ENCODE measurements at places on chromosomes 5 and 9.
A peak's percentile ranks its signal among the peaks of the same experiment; 100 is the strongest.

- no peak for DNase-seq
Measured at GRCh38 chr5:128403333-128403732, 134.7 kb downstream of the FBN2 start.

GRCh38 chr5:88882276-88883038 lies 527 bp downstream of the MEF2C start:
- peak; percentile 37 for DNase-seq

- DNase-seq: no peak
Measured at GRCh38 chr9:6006749-6007057, 8.7 kb downstream of the RANBP6 start.

GRCh38 chr5:148998174-148998797 lies 64.6 kb downstream of the SH3TC2 start:
- peak; percentile 39 for DNase-seq

DNA sequence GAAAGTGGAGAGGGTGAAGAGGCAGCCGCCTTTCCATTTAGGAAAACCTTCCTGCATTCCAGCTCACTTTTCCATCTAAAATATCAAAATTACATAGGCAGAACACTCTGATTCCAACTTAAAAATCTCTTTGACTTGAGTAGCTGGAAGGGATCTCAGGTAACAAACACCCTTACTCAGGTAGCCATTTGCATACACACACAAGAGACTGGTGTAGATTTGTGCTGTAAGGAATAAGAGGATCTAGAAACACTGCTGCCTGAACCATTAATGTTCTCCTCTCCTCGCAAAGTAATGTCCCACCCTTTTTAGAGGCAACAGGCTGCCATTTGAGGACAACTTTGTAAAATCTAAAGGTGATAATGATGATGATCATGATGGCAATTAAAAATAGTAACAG lies 53.5 kb downstream of the BNC2 start:
- no peak for DNase-seq

DNA sequence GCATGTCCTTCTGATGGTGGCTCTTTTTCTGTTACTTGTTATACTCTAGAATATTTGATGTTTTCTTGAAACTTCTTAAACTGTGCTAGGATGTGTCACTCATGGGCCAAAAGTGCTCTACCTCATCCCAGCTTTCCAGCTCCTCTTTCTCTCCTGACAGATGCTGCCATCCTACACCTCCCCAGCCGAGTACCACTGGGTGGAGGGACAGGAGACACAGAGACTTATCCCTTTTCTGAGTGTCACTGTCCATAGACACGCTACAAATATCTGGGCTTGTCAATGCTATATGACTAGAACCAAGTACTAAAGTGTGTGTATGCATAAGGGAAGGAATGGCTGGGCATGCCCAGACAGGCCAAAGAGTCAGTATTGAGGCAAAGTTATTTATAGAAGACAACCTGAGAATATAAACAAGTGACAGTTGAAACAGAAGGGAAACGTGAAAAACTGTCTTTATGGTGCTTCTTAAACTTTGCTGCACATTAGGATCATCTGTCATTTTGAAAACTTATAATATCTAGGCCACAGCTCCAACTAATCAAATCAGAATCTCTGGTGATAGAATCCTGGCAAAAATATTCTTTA lies 188.0 kb downstream of the CARTPT start:
- DNase-seq: no peak

DNA sequence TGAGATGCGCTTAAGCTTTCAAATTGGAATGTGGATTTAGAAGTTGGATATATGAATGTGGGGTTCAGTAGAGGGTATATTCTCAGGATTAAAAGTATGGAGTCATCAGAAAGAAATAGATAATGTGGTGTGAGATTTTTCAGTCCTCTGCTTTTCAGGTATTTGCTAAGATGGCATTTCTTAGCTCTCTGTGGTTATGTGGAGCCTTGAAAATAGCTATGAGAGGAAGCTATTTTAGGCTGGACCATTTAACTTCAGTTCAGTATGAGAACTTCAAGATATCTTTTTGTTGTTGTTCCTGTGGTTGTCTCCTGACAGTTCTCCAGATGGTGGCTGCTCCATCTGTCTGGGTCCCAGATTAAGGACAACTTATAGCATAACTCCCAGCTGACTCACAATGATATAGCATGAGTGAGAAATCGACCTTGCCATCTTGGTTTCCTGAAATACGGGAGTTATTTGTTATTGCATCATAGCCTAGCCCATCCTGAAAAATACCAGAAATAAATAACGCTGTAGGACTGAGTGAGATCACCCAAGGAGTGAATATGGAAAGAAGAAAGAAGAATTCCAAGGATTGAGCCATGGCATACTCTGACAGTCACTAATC lies 461.5 kb downstream of the ANXA1 start:
- DNase-seq: no peak

- no peak for DNase-seq
Measured at GRCh38 chr5:108919591-108920326, 172.1 kb downstream of the FER start.

GRCh38 chr9:4035777-4036176 lies 264.1 kb downstream of the GLIS3 start:
- peak; percentile 46 for DNase-seq

DNA sequence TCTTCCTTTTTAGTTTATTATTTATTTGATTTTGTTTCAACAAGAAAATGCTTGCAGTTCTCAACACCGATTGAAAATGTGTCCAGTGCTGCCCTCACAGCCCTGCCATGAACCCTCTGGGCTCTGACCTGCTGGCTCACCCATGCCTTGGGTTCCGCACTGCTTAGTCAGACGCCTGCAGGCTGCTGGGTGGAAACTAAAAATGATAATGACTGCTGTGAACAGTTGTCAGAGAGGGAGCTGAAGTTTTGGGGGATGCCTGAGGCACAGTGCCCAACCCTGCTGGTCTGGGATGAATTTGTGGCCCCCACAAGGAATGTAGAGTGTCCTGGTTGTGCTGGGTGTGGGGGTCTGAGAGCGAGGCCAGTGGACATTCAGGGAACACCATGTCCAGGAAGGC lies 22.2 kb upstream of the CFAP157 start:
- no peak for DNase-seq

GRCh38 chr9:130745210-130745800 lies 51.7 kb downstream of the EXOSC2 start:
- DNase-seq: no peak

GRCh38 chr5:54390539-54391031 lies 64.9 kb upstream of the HSPB3 start:
- DNase-seq: no peak

- DNase-seq: no peak
Measured at GRCh38 chr9:110738982-110739381, 70.4 kb downstream of the MUSK start.

- no peak for DNase-seq
Measured at GRCh38 chr9:127885508-127886281, 8.2 kb upstream of the AK1 start.

GRCh38 chr5:95283022-95283615 lies 1.8 kb downstream of the MCTP1 start:
- DNase-seq: peak; percentile 12

DNA sequence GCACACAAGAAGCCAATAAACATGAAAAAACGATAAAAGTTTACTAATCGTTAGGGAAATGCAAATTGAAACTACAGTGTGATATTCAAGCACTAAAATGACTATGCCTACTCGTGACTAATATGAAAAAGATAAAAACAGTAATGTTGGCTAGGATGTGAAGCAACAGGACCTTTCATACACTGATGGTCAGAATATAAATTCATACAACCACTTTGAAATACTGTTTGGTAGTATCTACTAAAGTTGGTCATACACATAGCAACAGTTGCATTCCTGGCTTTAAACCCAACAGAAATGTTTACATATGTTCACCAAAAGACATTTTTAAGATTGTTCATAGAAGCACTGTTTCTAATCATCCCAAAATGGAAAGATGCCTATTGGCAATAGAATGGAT lies 24.3 kb downstream of the FBXO38 start:
- DNase-seq: no peak

DNA sequence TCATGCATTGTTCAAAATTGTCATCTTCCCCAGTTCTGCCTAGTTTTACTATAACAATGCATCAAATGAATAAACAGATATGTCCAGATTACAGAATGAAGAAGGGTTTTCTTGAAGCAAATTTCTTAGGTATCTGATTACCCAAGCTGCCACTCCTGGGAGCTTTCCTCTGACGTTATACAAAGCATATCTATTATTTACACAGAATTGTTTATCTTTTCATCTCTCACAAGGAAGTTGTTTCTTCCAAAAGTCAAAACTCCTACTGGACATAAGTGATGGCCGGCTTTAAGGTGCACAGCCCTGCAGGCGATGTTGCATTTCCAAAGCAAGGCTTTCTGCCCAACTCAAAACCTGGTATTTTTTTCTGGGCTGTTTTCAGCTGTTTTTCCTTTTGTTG lies 73.4 kb upstream of the ANKH start:
- DNase-seq: no peak

DNA sequence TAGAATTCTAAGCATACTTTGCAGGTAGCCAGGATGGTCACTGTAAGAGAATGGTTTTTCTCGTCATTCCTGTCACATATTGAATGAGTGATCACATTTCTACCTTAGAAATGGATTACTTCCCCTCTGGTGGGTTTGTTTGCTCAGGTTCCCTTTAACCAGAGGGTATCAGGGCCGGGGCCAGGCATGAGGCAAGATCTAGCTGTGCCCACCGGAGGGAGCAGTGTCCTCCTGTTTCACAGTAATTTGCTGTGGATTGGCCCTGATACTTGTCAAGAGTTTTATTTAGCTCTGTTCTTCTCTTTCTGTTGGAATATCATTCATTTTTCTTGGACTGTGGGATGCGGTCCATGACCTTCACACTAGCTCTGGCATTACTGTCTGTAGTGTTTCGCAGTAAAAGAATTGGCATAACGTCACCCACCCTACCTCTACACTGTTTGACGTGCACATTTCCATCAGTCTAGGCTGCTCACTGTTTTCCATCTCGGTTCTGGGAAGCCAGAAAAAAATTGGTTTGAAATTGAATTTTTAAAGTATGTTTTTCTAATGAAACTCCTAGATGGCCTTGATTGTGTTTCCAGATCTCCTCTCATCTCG lies 42.4 kb upstream of the ZBED3 start:
- DNase-seq: no peak

DNA sequence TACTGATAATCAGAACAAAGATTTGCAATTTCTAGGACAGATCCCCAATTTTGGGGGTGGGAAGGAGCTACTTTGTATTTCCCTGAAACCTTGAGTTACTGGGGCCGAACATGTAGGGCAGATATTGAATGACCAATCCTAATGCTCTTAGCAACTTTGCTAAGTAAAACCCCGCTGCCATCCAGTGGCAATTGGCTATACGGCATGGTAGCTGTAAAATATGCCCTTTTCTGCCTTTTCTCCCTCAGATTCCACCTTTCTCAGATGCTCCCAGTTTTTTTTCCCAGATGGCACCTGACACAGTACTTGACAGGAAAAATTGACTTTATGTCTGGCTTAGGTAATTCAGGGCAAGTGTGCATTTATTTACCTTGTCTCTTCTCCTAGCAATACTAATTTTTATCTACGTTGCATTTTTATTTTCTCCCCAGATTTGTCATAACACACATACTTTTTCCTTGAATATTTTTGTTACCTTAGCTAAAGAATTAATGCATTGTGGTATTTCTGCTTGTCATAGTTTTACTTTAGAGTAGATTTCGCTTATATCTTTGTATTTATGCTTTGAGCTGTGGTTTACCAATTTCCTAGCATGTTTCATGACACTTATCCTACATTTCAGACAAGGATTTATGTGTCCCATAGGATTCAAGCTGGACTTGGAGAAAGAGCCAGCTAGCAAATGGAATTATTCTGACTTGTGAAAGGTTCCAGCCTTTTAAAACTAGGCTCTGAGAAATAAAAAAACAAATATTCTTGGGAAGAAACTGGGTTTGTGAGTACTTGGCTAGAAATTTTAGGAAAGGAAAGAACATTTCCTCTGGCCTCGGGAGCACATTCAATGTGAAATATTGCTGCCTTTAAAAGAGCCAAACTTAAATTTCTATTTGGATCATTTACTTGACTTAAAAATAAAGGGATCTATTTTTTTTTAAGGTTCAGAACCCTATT lies 37.4 kb downstream of the PIK3R1 start:
- DNase-seq: peak; percentile 71

DNA sequence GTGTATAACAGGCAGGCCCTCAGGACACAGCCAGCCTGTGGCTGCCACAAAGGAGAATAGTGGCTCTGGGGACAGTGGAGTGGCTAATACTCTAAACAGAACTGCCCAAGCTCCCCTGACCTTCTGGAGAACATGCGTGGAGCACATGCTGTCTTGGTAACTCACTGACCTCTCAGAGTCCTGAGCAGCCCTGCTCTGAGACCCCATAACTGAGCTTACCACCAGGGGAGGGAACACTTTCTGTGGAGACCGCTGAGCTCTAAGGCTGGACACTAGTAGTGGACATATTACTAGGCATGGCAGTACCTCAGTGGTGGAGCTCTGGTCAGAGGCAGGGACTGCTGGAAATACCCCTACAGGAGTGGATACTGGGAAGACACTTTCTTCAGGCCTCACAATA lies 60.2 kb upstream of the SPTLC1 start:
- no peak for DNase-seq

- no peak for DNase-seq
Measured at GRCh38 chr9:33137781-33138264, 29.3 kb downstream of the B4GALT1 start.

- DNase-seq: no peak
Measured at GRCh38 chr9:137757613-137758029, 120.0 kb upstream of the CACNA1B start.

DNA sequence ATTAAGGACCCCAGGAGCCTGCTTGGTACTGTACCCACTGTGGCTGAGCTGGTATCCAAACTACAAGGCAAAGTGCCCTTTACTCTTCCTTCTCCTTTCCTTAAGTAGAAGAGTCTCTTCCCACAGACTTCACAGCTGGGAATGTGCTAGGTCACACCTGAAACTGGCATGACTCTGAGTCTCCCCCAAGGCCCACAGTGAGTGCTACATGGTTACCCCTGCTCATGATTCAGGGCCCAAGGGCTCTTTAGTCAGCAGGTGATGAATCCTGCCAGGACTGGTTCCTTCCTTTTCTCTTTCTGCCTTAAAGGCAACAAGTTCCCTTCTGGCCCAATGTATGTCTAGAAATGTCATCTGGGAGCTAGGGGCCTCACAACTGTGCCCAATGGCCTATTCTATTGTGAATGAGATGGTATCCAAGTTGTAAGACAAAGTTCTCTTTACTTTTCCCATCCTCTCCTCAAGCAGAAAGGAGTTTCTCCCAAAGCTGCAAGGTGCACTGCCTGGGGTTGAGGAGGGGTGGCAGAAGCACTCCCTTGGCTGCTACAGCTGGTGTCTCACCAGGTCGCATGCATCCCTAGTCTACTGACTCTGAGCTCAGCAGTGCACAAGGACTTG lies 134.4 kb downstream of the TMEM38B start:
- no peak for DNase-seq

- peak; percentile 89 for DNase-seq
Measured at GRCh38 chr5:1246711-1247431, 21.7 kb downstream of the SLC6A18 start.

GRCh38 chr5:172106511-172107356 lies 81.3 kb downstream of the STK10 start:
- peak; percentile 56 for DNase-seq

- DNase-seq: no peak
Measured at GRCh38 chr9:27183701-27184100, 74.7 kb downstream of the TEK start.

Measured in left kidney (tissue), 8 donors.